ENCODE measurements at places on chromosomes 3 and 15.

GRCh38 chr15:52368402-52368801, 72.8 kb upstream of the MYO5C start:
- no peak for DNase-seq

- DNase-seq, result no peak
These were observed 24.9 kb upstream of the PLSCR1 start for GRCh38 chr3:146569314-146569713.

DNA sequence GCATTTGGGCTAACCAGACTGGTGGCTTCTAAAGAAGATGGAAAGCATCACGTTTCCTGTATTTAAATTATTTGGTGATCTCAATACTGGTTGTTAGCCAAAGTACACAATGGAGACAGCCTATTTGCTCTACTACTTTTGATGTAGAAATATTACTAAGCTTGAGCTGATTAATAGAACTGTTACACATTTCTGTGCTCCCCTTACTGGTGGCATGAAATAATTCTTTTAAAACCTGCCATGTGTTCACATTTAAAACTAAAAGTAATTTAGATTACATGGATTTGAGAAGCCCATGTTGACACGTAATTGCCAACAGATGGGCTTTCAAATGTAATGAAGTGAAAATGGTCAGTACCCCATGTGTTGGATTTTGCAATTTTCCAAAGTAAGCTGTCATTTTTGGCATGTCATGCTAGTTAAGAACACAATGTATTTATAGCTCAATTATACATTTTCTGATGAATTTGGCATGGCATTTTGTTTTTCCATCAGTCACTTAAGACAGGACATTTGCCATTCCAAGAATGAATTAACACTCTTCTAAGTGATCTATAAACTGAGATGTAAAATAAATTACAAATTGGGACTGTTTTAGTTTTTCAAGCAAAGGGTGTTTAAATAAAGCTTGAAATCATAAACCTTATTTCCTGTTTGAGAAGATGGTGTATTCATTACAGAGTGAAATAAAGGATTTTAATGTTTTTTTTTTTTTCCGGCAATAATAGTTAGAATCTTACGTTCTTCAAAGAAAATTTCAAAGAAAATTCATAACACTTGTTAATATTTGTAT, 10.8 kb upstream of the RARRES1 start:
- no peak for DNase-seq

DNA sequence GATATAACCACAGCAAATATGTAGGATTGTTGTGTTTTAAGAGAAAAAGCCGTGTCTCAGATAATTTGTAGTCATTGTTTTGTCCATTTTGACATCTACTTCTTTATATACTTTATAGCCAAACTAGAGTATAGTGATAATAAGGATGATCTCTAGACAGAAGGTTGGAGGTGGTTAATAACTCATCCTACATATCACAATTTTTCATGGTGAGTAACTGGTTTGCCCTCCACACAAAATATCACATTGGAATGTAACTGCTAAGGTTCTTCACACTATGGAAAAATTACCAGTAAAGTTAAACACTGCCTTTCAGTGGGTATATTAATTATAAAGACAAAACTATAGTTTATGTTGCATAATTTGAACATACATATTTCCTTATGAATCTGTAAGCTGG, 380.7 kb downstream of the LPP start:
- DNase-seq, result no peak
